ENCODE measurements at places on chromosomes 6 and 20.

GRCh38 chr20:57882451-57883161 lies 172.8 kb upstream of the PMEPA1 start:
- DNase-seq: no peak

DNA sequence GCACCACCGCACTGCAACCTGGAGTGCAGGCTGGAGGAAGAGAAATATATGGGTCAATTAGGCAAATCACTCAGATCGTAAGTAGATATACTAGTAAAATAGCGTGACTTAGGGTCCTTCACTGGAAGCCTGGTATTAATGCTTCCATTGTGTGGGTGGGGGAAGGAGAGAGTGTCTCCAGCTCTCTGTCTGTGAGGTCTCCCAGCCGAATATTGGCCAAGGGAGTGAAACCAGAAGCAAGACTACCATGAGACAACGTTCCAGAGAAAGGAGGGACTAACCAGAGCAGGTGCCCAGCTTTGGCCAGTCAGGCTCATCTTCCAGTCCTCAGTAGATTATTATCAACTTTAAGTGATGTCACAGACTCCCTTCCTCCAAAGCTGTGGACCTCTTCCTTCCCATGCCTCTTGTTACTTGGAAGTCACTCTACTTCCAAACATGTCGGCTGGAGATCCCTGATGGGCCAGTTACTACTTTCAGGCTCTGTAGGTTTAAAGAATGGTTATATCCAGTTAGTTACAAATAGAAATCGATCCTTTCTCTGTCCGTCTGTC lies 28.8 kb downstream of the MTHFD1L start:
- no peak for DNase-seq

GRCh38 chr6:108825326-108825725 lies 22.9 kb upstream of the ARMC2 start:
- no peak for DNase-seq

GRCh38 chr20:34109442-34109841 lies 2.6 kb downstream of the EIF2S2 start:
- DNase-seq: no peak

DNA sequence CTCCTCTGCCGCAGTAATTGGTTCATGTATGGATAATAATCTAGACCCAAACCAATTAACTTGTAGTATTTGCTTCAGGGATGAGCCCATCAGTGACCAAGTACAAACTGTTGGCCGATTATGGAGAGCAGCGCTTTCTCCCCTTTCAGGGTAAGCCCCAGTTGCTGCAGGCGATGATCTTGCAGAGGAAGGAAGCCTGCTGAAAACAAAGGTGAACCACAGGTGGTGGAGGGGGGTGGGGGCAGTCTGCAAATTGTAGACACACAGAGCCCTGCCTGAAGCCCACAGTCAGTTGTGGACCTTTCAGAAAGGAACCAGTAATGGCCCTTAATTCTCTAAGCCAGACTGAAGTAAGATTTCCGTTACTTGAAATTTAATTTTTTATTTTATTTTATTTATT lies 167.9 kb upstream of the JARID2 start:
- no peak for DNase-seq

DNA sequence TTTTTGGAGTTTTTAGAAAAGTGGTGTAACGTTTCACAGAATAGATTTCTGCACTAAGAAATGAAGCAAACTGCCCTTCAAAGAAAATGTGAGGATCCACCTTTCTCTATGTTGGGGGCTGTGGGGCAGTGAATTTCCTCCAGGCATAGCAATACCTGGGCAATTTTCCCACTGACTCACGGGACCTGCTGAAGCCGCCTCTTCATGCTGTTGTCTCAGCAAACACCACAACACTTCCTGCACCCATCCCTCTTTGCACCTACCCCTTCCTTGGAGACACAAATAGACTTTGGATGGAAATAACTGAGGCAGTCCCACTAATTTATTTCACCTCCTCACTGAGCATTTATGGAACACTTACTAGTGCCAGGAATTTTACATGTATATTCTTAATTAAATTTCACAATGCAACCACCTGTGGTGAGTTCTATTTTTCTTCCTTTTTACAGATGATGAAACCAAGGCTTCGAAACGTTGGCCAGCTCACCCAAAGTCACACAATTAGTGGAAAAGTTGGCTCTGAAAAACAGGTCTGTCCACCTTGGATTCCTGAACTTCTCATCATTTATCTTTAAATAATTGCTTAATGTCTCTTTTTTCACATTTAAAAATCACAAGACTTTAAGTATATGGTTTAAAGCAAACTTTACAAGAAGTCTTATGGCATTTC lies 17.2 kb upstream of the ADGRF1 start:
- DNase-seq: no peak

GRCh38 chr6:118509009-118509617 lies 39.0 kb upstream of the PLN start:
- DNase-seq: no peak

- no peak for DNase-seq
Observed at GRCh38 chr20:15220009-15220656, 882.7 kb upstream of the FLRT3 start.

DNA sequence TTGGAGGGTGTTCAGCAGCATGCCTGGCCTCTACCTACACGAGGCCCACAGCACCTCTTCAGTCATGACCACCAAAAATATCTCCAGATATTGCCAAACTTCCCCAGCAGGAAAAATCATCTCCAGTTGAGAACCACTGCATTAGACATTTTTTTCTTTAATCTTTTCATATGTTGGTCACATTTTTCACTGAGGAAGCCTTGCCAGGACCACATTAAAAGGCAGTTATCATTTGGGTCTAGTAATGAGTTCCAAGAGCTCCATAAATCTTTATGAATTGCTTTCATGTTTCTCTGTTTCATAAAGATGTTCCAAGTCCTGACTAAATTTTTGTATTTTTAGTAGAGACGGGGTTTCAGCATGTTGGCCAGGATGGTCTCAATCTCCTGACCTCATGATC lies 28.8 kb downstream of the MTRES1 start:
- no peak for DNase-seq

DNA sequence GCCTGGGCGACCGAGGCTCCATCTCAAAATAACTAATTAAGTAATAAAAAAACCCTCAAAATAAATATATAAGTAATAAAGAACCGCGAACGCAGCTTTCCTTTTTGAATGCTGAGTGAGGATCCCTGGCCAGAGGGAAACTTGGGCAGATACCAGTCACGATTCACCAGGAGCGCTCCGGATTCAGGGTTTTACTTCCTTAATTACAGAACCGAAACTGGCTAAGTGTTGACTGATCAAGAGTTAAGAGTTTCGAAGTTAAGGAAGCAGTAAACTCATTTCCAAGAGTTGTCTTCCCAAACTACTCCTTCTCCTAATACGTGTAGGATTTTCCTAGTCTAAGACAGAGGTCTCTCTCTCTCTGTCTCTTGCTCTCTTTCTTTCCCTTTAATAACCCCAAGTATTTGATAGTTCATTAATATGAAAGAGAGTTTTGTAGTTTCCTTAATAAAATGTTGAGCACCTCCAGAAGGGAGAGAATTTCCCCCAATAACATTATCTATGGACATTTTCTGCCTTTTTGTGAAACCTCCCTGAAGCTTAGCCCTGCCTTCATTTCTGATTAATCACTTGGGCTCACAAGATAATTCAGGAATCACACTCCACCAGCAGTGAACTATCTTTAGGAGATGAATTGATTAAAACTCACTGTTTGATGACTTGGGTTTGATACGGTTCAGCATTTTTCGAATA lies 61.4 kb upstream of the ZNF217 start:
- DNase-seq: no peak

GRCh38 chr6:90098001-90098531 lies 198.6 kb downstream of the BACH2 start:
- DNase-seq: no peak

GRCh38 chr6:118281291-118281690 lies 266.8 kb upstream of the PLN start:
- no peak for DNase-seq

DNA sequence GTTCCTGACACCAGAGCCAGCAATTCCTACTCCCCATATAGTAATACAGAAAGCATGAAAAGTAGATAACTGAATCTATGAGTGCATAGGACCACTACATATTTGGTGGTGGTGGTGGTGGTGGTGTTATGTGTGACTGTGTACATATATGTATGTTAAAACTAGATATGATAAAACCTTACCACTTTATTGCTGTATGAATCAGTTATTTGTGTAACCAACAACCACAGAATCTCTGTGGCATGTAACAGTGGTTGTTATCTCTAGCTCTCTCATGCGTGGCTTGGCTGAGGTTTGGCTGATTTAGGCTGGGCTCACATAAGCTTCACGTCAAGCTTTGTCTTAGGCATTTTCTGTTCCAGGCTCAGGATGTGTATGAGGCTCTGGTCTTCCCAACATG lies 55.7 kb downstream of the PLCB1 start:
- DNase-seq: no peak

- DNase-seq: no peak
Observed at GRCh38 chr20:53527196-53527595, 66.4 kb downstream of the ZNF217 start.

- no peak for DNase-seq
Observed at GRCh38 chr20:62644044-62644795, 1.9 kb downstream of the SLCO4A1 start.

DNA sequence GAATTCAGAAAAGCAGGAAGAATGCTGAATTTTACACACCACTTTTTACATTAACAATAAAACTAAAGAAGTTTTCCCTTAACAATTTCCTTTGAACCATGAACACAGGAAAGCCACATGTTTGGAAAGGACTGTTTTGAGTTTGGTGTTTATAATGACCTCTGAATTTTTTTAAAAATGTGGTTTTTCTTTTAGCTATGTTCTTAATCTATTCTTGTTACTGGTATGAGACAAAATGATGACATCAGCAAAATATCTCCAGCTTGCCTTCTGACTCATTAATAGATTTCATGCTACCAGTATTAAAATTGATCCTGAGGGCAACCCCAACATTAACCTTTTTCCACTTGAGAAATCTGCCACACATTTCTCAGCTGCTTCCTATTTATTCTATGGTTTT lies 217.5 kb upstream of the THEMIS start:
- DNase-seq: no peak

DNA sequence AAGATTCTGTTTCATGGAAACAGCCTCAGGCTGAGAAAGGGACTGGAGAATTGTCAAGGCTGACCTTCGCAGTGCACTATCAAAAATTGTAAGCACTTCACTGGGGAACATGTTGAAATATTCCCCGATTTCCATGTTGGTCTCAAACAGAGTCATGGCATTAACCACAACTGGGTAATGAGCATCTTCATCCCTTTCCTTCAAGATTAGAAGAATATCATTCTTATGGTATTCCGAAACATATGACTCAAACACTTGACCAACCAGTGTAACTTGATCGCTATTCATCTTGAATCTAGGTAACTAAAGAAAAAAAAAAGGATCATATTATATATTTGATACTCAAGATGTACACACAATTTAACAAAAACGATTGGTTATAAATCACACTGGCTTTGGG lies 3.5 kb downstream of the MCM9 start:
- DNase-seq: no peak

- DNase-seq: no peak
Observed at GRCh38 chr6:27986928-27987725, 30.1 kb downstream of the OR2B6 start.

All from caudate nucleus (tissue), 63 donors.